Activated T-cell treated with anti-CD3 and anti-CD28 coated beads, Interleukin-2, amount 50 U/mL, for 24 hours (primary cell): ENCODE measurements at places on chromosomes 4 and X.
A peak's percentile ranks its signal among the peaks of the same experiment; 100 is the strongest.

GRCh38 chr4:154658680-154659405, 46.4 kb upstream of the FGG start:
- no peak for DNase-seq

- DNase-seq, result no peak
These were observed 607.3 kb upstream of the AADAT start for GRCh38 chr4:170697045-170697444.

DNA sequence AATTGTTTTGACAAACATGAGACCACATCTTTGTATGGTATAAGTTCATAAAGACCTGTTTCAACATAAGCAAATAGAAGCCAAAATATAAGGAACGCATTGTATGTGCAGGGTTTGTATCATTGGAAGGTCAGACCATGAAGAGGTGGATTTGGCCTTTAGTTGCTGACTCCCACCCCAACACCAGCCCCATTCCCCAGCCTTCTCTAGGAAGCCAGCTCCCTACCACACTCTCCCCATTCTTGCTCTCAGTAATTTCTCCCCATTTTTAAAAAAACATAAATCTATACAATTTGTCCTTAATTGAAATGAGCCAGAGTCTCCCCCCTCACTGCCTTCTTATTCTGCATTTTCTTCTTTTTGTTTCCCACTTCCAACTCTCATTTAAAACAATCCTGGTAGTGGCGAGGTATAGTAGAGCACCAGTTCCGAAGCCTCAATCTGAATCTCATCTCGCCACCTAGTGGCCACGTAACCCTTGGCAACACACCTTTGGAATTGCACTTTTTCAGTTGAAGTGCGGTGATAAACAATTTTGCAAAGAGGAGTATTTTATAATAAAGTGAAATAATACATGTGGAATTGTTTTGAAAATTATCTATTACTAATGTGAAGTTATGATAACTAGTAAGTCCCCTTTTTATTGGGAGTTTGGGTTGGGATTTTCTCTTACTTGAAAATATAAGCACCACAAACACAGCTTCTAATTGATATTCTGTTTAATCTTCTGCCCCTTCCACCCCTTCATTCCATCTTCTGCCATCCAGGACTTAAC, 126.6 kb downstream of the ASB9 start:
- DNase-seq, result peak; percentile 65

DNA sequence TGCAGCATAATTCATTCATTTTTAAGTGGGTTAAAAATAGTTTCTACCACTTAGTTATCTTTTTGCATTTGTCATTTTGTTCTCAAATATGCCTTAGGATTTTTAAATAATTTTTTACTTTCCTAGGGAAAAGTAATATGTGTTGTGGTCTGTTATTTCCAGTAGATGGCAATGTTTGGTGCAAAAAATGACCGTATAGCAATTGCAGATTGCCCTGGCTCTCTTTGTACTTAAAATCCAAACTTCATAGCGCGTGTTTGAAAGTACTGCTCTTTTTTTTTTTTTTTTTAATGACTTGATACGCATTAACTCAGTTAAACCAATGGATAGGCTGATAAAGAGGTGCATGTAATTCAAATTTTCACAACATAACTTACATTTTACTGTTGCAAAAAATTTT, 74.4 kb upstream of the RBMX start:
- DNase-seq, result no peak

DNA sequence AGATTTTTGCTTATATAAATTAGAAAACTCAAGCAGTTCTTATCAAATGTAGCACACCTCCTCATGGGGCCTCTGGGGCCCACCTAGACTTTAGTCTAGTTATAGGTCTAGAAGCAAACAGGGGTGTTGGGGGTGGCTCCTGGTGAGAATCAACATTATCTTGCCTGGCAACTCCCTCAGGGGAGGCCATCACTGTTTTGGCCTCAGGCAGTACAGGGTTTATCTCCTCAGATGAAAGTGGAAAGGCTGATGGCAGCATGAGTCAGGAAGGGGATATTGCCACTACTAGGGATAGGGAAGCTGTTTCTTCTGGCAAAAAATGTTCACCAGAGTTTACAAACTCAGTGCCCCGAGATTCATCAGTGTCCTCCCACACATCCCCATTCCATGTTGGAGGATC, 232.4 kb upstream of the BMP3 start:
- no peak for DNase-seq

DNA sequence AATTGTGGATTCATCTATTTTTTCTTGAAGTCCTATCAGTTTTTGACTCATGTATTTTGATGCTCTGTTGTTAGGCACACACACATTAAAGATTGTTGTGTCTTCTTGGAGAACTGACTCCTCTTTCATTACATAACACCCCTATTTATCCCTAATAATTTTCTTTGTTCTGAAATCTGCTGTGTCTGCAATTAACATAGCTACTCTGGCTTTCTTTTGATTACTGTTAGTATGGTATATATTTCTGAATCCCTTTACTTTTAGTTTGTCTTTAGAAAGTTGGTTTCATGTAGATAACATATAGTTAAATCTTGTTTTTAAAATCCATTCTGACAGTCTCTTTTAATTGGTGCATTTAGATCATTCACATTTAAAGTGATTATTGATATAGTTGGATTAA, 5.1 kb upstream of the PJA1 start:
- DNase-seq, result no peak

- DNase-seq, result peak; percentile 83
These were observed 219.6 kb downstream of the PTTG2 start for GRCh38 chr4:38179690-38180377.

DNA sequence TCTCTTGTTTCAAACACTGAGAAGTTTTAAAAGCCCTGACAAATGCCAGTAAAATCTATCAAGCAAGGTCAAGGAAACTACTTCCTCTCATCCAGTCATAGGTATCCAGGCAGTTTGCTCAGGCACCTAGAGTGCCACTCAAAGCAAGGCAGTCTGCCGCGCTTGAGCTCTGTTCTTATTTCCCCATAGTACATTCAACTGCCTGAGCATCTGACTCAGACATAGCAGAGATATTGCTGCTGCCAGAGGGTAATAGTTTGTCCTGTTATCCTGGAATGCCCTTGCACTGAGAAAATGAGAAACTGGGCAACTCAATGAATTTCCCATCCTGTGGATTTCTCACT, 16.1 kb upstream of the ATP8A1 start:
- no peak for DNase-seq

GRCh38 chr4:106582103-106582502, 213.5 kb upstream of the GIMD1 start:
- DNase-seq, result no peak

GRCh38 chr4:53854991-53855568, 209.3 kb downstream of the CHIC2 start:
- DNase-seq, result no peak

DNA sequence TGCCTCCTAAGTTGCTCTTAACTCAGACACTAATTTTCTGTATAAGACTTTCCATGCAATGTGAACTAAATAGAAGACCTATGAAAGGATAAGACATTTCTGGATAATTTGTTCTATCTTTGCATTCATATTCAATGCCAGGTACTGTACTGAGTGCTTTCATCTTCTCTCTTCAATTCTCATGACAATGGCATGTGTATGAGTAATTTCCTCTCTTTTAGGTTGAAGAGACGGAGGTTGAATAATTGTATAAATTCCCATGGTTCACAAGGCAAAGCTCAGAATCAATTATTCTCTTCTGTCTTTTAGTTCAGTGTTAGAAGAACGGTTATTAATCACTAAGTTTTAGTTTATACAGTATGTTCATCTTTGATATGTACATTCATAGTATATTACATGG, 29.3 kb upstream of the CFAP299 start:
- no peak for DNase-seq

DNA sequence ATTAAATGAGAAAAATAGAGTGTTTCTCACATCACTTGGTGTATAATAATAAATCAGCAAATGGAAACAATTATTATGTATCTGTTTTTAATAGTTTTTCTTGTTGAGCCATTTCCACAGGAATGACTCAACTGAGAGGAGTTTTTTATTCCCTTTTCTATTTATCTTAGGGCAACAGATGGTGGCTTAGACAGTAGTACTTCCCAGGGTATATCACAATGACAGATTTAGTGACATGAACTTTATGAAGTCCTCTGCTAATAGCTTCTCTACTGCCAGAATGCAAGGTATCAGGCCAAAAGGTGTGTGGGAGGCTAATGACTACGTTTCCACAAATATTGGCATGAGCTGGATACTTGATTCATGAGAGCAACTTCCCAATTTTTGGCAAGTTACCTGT, 126.7 kb downstream of the HTR2C start:
- no peak for DNase-seq

GRCh38 chrX:136627409-136627808, 20.5 kb upstream of the CD40LG start:
- DNase-seq, result no peak

DNA sequence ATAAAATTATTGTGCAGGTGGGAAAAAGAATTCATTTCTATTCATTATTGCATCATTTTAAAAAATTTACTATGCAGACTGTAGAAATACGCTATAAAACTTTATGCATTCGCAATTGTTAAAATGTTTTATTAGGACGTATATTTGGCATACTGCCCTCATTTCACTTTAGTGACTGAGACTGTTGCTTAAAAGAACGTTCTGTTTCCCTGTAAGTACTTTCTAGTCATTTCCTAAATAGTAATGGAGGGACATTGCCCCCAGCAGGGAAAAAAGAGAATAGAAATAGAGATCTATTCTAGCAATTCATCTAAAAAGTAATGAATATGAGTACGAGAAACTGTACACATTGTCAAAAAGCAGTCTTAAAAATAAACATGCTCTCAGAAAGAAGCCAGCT, 1295.8 kb upstream of the TENM3 start:
- DNase-seq, result no peak

DNA sequence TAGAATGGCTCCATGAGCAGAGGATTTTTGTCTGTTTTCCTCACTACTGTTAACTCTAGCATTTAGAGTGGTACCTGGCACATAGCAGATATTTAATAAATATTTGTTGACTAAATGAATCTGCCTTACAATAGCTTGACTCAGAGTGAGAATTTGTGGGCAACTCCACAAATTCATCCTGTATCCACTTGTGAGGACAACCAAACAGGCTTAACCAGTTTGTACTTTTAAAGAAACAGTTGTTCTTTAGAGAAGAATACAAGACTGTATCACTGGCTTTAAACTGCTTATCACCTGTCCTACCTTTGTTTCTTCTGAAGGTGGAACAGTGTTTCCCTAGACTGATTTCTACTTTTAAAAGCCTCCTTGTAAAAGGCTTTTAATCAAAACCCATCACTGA, 141.3 kb upstream of the SH3RF1 start:
- DNase-seq, result no peak

GRCh38 chrX:72408885-72409284, 103.2 kb upstream of the CITED1 start:
- no peak for DNase-seq

- no peak for DNase-seq
These were observed 161.8 kb downstream of the MAB21L2 start for GRCh38 chr4:150743564-150744342.

DNA sequence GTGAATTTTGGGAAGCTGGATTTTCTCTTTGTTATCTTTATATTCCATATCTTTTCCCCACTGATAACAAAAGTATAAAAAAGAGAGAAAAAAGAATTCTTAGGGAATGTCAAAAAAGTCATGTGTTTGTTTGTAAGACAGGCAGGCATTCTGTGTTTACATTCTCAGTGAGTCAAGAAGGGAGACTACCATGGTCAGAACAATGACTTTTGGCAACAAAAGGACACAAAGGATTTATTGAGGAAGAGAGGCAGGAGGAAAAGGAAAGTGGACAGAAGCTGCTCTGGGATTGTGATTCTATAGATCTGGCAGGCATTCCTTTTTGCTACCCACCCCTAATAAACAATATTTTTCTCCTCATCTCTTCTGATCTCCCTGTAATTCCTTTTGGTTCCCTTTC, 5.9 kb upstream of the ANK2 start:
- no peak for DNase-seq

DNA sequence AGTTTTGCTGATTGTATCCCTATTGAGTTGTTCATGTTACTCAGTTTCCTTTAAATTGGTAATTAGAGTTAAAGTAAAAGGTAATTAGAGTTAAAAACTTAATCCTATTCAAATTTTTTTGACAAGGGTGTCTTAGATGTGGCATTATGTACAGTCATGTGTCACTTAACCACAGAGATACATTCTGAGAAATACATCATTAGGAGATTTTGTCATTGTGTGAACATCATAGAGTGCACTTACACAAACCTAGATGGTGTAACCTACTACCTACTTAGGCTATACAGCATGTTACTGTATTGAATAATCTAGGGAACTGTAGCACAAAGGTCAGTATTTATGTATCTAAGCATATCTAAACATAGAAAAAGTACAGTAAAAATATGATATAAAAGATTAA, 39.2 kb downstream of the BEX3 start:
- DNase-seq, result no peak

- DNase-seq, result no peak
These were observed 514.2 kb upstream of the GALNT7 start for GRCh38 chr4:172654457-172654856.

DNA sequence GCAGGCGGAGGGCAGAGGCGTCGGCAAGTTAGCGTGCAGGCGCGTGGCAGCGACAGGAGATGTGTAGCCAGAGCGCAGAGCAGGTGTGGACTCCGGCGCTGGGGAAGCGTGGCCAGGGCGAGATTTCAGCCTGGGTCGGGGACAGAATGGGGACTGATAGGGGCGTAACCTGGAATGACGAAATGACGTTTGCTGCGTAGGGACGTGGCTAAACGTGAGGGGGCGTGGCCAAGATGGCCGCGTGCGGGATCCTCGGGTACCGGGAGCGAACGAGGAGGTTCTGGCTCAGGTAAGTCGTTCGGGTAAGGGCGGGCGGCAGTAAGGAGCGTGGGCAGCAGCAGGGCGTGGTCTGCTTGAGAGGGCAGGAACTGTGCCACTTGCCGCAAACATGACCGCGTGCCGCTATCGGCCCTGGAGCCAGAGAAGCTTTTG, 10.9 kb upstream of the CLTRN start:
- peak; percentile 95 for DNase-seq

DNA sequence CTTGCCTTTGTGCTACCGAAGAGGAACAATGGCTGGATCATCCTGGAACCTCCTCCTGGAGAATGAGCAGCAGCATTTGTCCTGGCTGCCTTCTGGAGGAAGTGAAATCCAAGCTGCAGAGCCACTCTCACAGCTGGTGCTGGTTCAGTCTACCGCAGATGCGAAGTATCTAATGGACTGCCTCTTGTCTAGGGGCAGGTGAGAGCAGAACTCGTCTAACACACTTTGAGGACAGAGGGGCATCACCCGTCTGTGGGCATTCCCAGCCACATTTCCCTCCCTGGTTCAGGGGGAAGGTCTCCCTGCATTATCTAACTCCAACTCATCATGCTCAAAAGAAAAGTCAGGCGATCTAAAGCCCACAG, 338.2 kb upstream of the GATB start:
- no peak for DNase-seq

DNA sequence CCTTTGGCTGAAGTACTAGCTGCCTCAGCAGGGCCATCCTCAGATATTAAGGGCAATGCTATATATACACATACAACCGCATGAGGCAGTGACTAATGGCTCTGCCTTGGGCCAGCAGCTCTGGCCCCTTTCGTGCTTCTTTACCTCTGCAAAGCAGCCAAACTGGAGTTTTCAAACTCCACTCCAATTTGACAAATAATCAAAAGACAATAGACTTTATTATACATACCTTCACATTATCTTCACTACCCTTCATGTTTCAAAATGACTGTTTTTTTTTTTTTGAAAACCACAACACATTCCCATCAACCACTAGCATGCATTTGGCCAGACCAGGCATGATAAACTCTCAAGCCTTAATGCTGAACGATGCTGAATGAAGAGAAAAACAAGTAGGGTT, 187.7 kb downstream of the ENOX2 start:
- no peak for DNase-seq
